Hematopoietic multipotent progenitor cell (in vitro differentiated cells): ENCODE measurements at places on chromosomes 1 and 21. TPM values are rescaled to one million over a fixed set of nuclear protein-coding genes. Genes with fewer than 3 reads are reported as not detected.

DEDD gene
- total RNA-seq: 59.2 TPM

DNA sequence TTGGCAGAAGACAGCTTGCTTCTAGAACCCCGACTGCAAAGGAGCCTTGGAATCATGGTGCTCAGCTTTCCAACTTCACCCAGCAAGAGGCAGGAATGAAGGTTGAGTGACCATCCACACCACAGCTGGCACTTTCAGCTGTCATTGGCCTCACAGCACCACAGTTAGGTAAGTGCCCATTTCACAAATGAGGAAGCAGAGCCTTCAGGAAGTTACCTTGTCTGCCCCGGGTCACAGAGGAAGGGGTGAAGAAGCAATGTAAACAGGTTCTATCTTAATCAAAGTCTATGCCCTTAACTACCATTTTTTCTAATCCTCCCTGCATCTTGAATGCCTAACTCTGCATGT, 156.0 kb downstream of the GLUL start:
- DNase-seq: no peak

FCRL5 gene
- total RNA-seq: 1.1 TPM

DNA sequence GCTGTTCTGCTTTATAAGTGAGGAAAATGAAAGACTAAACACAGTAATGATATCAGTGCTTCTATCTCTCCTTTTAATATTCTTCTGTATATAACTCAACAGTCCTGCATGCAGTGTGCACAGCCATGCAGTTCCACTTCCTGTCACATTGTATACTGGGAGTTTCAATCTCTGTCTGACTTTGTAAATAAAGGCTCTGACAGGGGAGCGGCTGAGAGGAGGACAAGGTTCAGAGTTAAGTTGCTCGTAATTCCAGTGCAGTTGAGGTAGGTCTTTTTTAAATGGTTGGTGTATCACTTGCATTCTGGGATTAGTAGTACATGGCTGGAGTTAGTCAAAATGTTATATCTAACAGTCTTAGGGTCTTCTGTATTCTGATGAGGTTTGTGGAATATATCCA, 264.5 kb downstream of the OLFM3 start:
- DNase-seq: no peak

- DNase-seq: no peak
These were observed 71.4 kb downstream of the SLC44A5 start for GRCh38 chr1:75539230-75540116.

- DNase-seq: no peak
These were observed 279.3 kb upstream of the VAMP3 start for GRCh38 chr1:7491818-7492173.

GRCh38 chr1:78038071-78038470, 7.7 kb upstream of the GIPC2 start:
- DNase-seq: no peak

GRCh38 chr1:215661033-215661432, 93.9 kb downstream of the KCTD3 start:
- no peak for DNase-seq
